T follicular helper cell (primary cell): ENCODE measurements at places on chromosomes 4 and X.

- peak; percentile 25 for DNase-seq
Observed at GRCh38 chrX:135740681-135741149, 27.3 kb downstream of the CT45A1 start.

GRCh38 chrX:125089761-125090445 lies 229.8 kb upstream of the TEX13C start:
- DNase-seq: no peak

DNA sequence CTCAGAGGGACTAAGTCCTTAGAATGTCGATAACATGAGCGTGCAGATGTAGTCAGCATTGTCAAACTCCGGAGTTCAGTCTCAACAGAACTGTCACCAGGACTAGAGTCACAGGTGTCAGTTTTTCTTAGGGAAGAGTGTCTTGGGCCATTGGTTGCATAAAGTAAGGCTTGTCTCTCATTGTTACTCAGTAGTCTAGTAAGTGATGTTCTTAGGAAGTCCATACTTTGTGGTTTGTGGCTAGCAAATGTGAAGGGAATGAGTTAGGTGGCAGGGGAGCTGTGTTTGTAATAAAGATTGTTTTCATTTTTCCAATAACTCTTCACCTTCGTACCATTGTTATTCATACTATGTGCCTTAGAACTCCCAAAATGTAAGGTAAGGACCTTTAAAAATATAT lies 119.6 kb downstream of the AFF2 start:
- no peak for DNase-seq

DNA sequence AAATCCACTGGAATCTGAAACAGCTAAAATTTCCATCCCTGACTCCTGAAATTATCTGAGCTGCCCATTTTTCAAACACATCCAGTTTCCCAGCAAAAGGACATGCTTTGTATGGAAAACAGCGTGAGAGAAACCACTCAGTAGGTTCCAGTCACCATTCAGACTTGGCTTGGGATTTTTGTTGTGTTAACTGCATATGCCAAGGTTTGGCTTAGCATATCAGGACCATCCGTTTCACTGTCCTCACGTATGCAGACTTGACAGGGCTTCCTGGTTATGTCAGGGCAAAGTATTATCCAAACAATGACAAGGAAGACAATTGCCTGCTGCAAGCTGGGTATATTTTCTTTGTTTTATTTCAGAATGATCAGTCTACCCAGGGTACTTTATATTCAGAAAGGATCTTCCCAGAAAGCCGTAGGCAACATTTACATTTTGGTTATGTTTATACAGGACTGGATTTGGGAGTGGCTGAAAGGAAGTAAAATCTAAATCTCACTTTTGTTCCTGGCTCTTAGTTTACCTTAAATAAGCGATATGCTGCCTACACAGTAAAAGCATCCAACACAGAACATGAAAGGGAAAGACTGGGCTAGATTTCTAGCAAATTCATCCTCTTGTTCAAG lies 41.3 kb upstream of the CCKAR start:
- DNase-seq: no peak

DNA sequence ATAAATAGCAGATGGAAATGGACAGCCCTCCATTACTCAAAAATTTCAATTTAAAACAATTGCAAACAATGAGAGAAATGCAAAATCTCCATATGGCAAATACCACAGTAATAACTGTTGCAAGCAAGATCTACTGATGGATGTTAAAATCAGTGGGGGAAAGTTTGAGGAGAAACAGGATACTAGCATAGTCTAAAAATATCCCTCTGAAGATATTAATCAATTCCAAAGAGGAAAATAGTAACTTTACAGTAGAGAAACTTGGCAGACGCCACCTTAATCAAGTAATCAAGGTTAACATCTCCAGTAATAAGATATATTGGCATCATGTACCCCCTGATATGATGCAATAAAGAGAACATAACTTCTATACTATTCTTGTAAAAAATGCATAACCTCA lies 344.8 kb downstream of the ZNF674 start:
- DNase-seq: no peak

DNA sequence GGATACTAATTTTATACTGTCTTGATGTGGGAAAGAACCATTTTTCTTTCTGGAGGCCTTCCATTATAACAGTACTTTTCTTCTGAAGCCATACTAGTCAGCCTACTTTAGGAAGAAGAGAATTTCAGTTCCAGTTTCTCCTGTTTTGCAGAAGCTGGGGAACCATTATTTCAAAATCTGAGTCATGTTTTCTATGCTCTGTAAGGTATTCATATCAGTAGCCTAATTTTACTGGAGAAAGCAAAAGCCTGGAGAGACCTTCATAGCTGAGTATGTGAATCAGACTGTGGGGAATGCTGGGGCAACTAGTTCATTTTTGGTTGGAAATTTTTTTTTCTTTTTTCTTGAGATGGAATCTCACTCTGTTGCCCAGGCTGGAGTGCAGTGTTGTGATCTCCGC lies 22.4 kb downstream of the AFF1 start:
- no peak for DNase-seq

DNA sequence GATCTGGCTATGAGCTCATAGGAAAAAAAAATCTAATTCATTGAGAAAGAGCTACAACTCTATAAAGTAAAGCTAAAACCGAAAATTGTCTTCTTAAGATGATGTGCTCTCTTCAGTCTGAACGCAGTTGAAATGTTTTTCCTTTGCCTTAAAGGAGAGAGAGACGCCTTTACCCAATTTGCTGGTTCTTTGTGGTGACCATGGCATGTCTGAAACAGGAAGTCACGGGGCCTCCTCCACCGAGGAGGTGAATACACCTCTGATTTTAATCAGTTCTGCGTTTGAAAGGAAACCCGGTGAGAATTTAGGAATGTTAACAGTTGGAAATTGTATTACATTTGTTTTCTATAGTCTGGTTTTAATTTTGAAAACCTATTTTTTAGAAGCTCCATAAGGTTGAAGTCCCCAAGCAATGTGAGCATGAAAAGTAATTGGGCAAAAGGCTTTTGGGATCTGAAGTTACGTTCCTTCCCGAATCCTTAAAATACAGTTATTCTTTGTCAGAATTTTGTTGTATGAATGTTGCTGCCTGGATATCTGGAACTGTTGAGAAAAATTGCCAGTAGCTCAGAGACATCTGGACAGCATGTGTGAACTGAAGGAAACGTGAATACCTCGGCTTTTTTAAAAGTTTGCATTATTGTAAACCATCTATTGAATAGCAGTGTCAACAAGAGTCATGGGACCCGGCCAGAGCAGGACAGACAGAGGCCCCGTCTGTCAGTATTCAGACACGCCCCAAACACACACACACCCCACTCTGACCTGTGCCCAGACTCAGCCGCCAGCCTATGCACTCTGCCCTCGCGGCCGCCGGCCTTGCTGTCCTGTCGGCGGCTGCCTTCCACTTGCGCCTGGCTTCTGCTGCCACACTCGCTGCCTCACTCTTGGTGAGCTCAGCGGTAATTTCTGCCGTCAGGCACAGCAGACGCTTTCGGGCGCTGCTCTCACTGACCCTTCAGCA lies 9.9 kb downstream of the PIGG start:
- no peak for DNase-seq

DNA sequence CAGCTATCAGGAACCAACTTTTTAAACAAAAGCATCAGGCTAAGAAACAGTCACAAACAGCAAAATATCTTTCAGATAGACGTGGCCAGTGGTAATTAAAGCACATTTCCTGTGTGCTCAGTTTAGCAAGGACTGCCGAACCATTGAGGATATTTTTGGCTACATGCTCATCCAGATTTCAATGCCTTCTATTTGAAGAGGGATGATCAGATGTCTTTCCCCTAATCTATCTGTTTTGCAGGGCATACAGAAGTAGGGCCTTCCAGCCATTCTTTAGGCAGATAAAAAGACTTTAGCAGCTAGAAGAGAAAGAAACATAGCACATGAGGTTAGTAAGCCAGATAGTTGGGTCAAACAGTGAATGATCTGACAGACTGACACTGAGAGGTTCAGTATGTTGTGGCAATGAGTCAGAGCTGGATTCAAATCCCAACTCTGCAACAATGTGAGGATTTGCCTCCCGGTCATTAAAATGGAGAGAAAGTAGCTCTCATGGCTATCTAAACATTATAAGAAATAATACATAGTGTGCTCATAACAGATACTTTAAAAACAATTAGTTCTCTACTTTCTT lies 100.0 kb upstream of the PRKG2 start:
- no peak for DNase-seq

GRCh38 chr4:147396105-147396504 lies 84.8 kb upstream of the EDNRA start:
- no peak for DNase-seq

DNA sequence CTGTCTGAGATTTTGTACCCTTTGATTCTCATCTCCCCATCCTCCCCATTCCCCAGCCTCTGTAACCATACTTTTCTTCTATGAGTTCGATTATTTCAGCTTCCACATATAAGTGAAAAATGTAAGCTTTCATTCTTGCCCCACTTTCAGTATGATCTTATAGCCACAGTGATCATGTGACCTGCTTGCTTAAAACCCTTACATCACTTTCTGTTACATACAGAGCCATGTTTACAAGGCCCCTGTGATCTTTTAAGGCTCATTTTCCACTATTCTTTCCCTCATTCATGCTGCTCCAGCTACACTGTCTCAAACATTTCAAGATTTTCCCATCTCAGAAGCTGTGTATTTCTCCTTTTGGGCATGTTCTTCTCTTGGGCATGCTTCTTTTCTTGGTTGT lies 147.7 kb downstream of the DCK start:
- DNase-seq: no peak
